ENCODE measurements at places on chromosomes 7 and 10.

- peaks cover 5% of the 10 kb centered on the region for H3K36me3 ChIP-seq
- peaks cover 1% of the 10 kb centered on the region for H3K4me1 ChIP-seq
These were observed 32.4 kb upstream of the SPDYE3 start for GRCh38 chr7:100275120-100275519.

DNA sequence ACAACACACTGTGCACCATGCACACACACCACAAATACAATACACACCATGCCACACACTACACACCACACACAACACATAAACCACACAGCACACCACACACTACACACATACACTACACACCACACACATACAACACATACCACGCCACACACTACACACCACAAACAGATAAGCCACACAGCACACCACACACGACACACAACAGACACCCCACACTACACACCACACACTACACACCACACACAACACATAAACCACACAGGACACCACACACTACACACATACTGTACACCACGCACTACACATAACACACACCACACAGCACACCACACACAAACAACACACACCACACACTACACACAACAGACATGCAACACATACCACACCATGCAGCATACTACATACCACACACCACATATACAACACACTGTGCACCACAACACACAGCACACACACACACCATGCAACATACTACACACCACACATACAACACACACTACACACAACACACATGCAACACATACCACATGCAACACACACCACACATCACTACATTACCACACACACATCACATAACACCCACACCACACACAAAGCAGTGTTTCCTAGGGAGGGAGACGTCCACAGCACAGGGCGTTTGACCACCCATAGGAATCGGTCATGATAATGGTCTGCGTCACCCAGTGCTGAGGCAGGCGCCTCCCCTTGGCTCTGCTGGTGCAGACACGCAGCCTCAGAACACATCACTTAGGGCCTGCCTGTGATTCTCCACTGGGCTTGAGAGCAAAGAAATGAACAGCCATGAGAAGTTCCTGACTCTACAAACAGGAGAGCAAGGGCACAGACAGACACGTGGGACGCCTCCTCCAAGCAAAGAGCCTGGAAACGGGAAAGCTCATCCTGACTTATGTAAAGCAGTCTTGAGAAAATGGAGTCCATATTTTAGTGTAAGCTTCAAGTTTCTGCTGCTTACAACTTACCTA is 458.3 kb downstream of the PTPRN2 start:
- H3K4me3 ChIP-seq, result no peak overlapping the region
- H3K27me3 ChIP-seq, result peaks cover 4% of the 10 kb centered on the region
- H3K27ac ChIP-seq, result no peak overlapping the region

- H3K4me3 ChIP-seq, result no peak overlapping the region
- no peaks in the 10 kb centered on the region for H3K27me3 ChIP-seq
These were observed 1.7 kb downstream of the SLC13A1 start for GRCh38 chr7:123198111-123198510.

GRCh38 chr7:147700702-147701101 is 889.9 kb upstream of the C7orf33 start:
- H3K4me1 ChIP-seq, result peaks cover 1% of the 10 kb centered on the region
- no peaks in the 10 kb centered on the region for H3K36me3 ChIP-seq
- no peak overlapping the region for H3K4me3 ChIP-seq
- H3K27me3 ChIP-seq, result no peaks in the 10 kb centered on the region

DNA sequence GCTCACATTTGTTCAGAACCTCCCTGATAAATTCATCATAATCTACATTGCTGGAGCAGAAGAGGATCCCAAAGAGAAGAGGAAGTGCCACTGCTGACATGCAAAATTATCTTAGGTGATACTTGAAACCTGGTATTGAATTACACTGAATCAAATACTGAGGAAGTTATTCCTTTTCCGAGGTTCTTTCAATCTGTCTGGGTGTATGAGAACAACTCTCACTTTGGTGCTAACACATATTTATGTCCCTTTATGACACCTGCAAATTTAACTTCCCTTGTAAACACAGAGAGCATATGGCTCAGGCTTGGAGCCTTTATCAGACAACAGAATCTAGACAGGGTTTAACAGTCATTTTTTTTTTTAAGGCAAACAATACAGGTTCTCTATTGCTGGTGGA is 131.4 kb downstream of the SRPK2 start:
- no peak overlapping the region for H3K27ac ChIP-seq
- H3K4me1 ChIP-seq, result no peaks in the 10 kb centered on the region
- no peak overlapping the region for H3K4me3 ChIP-seq
- H3K36me3 ChIP-seq, result no peaks in the 10 kb centered on the region

DNA sequence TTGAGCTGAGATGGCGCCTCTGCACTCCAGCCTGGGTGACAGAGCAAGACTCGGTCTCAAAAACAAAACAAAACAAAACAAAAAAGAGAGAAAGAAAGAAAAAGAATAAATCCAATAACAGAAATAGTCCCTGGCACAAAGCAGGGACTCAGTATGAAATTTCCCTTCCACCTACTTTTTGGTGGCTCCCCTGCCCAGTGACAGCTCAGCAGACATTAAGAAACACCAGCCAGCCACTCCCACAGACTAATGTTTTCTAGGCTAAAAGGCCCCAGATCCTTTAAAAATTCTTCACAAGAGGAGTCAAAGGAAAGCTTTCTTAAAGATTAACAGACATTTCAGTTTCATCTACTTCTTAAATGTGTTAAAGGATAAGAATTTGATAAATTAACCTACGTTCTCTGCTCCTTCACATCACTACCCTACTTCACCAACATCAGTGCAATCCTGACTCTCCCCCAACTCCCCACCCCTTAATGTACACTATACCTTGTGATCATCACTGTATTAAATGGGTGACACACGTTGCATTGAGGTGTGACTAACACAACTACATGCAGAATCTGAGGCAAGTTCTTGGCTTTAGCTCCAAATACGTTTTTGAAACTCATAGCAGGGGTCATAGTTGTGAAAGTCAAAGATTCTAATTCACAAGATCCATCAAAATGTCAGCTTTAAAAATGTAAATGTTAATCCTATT is 114.5 kb upstream of the CAV2 start:
- no peak overlapping the region for H3K4me3 ChIP-seq
- no peak overlapping the region for H3K27ac ChIP-seq
- no peaks in the 10 kb centered on the region for H3K27me3 ChIP-seq
- no peaks in the 10 kb centered on the region for H3K36me3 ChIP-seq

DNA sequence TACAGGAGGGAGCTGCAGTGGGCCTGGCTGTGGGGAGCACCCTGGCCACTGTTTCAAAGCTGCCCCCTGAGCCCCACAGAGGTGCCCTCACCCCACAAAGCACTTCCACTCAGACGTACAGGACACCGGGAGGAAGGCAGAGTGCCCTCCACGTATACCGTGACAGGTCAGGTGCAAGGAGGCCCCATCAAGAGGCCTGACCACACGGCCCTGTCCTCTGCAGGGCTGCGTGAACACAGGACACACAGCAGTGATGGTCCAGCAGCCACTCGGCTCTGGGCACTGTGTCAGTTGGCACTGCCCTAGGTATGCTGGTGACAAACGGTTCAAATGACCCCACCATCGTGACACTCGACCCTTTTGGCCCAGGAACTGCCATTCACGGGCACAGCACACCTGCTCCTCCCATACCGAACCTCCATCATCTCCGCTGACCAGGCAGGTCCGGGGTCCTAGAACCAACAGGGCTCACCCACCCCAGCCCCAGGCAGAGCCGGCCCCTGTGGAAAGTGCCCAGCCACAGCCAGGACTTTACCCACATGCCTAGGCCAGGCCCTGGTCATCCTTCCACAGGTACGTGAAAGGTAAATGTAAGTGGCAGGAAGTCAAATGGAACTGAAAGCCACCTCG is 560.9 kb downstream of the PTPRN2 start:
- peaks cover 15% of the 10 kb centered on the region for H3K4me1 ChIP-seq
- no peak overlapping the region for H3K4me3 ChIP-seq
- H3K27me3 ChIP-seq, result peaks cover 21% of the 10 kb centered on the region
- no peak for DNase-seq
- no peaks in the 10 kb centered on the region for H3K36me3 ChIP-seq
- no peak overlapping the region for H3K27ac ChIP-seq

DNA sequence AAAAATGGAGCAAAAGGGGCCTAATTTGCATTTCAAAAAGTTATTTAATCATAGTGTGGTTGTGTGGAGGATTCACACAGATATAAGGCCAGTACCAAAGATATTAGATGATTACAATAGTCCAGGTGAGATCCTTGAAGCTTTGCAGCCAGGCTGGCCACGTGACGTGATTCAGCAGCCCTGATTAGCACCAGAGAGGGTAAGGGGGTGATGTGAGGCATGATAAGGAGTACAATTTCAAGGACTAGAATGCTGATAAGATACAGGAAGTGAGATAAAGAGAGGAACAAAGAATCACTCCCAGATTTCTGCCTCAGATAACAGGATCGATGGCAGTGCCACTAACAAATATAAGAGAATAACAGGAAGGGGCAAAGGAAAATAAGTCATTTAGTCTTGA is 108.4 kb upstream of the PALS2 start:
- H3K36me3 ChIP-seq, result no peaks in the 10 kb centered on the region
- H3K4me1 ChIP-seq, result no peaks in the 10 kb centered on the region
- no peak overlapping the region for H3K27ac ChIP-seq
- DNase-seq, result no peak
- H3K4me3 ChIP-seq, result no peak overlapping the region

DNA sequence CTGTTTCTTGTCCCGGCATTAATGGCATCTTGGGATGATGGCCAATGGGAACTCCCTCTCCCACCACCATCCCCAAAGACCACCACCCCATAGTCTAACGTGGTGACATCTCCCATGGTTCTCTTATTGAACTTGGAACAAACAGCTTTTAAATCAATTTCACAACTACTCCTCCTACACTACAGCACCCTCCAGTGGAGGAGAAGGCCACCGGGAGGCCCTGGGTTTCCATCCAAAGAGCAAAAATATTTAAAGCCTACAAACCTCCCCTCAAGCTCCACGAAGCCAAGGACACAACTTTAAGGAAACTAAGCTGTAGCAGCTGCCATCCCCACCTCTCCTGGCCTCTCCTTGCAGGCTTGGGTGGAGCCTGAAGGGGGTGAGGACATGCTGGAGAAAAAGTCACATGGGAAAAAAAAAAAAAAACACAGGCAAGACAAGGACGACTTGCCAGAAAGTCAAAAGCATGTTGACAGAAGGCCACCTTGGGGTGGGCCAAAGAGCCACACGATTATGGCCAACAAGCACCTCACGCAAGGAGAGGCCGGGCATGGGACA is 94.0 kb upstream of the LANCL2 start:
- H3K27me3 ChIP-seq, result peaks cover 37% of the 10 kb centered on the region
- no peaks in the 10 kb centered on the region for H3K4me1 ChIP-seq
- H3K4me3 ChIP-seq, result no peak overlapping the region
- H3K36me3 ChIP-seq, result no peaks in the 10 kb centered on the region
- no peak overlapping the region for H3K27ac ChIP-seq
- DNase-seq, result no peak

DNA sequence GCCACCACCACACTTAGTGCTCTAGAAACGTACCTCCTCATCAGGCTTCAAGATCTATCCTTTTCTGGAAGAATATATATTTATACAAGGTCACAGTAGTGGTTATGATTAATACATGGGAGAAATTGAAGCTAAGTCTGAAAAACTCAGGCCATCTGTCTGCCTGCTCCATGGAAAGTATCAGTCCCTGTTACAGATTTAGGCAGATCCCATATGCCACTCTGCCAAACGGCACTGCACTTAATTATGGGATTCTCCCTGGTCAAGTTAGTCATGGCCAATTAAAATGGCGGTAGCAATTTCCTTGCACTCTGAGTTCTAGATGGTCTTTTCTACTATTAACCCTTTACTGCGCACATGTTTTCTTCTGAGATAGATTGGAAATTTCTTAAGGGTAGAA is 740.0 kb downstream of the SUGCT start:
- H3K27me3 ChIP-seq, result no peaks in the 10 kb centered on the region
- H3K36me3 ChIP-seq, result no peaks in the 10 kb centered on the region
- no peak for DNase-seq
- no peak overlapping the region for H3K4me3 ChIP-seq

DNA sequence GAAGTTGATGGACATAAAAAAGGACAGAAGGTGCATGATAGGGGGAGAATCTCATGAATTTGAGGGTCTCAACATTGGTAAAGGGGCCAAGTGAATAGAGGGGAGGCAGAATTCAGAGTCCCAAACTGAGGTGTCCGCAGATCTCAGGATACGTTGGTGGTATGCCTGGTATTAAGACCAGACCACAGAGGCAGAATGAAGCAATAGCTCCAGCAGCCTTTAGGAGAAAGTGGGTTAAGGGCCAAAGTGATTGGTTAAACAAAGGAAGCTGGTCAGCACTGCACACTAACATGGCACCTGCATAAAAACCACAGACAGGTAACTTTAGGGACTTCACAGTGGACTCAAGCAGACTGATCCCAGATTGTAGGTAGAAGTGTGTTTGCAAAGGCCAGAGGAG is 37.5 kb downstream of the MEST start:
- H3K4me1 ChIP-seq, result no peaks in the 10 kb centered on the region
- no peak overlapping the region for H3K27ac ChIP-seq
- H3K4me3 ChIP-seq, result no peak overlapping the region
- H3K36me3 ChIP-seq, result peaks cover 66% of the 10 kb centered on the region
- no peaks in the 10 kb centered on the region for H3K27me3 ChIP-seq

DNA sequence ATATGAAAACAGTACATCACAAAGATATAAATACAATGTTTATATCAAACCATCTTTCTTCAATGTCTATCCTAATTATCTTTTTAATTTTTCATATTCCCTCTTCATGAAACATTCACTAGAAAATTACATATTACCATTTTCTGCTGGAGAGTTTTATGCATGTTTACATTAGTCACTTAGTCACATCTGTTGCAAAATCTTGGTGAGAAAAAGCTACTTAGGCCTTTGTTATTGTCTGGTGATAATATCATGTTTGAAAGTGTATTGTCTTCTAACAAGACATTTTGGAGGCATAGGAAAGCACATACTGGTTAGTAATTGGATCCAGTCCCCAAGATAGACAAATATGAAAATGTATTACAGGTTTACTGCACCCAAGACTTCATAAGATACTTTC is 163.6 kb downstream of the GNAI1 start:
- no peaks in the 10 kb centered on the region for H3K36me3 ChIP-seq
- no peaks in the 10 kb centered on the region for H3K4me1 ChIP-seq
- no peak overlapping the region for H3K4me3 ChIP-seq
- H3K27me3 ChIP-seq, result no peaks in the 10 kb centered on the region
- no peak for DNase-seq

GRCh38 chr10:102904346-102904745 is 13.7 kb upstream of the CNNM2 start:
- no peaks in the 10 kb centered on the region for H3K27me3 ChIP-seq
- no peak overlapping the region for H3K27ac ChIP-seq
- no peaks in the 10 kb centered on the region for H3K4me1 ChIP-seq
- H3K4me3 ChIP-seq, result no peak overlapping the region

DNA sequence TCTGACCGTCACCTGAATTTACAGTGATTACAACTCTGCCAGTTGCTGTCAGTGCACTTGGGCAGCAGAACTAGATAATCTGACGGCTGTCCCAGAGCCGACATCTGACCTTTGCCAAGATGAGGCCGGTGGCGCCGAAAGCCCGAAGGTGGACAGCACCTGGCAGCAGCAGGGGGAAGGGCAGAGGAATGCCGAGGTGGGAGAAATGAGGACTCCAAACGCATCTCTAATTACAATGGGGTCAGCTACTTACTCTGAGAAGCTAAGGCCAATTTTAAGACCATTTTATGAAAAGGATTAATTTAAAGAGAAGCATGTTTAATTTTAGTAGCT is 33.8 kb downstream of the TRIM8 start:
- no peak overlapping the region for H3K4me3 ChIP-seq
- peaks cover 15% of the 10 kb centered on the region for H3K36me3 ChIP-seq
- no peaks in the 10 kb centered on the region for H3K27me3 ChIP-seq
- H3K4me1 ChIP-seq, result peaks cover 51% of the 10 kb centered on the region
